ENCODE measurements at places on chromosomes 7 and 10. TPM values are rescaled to one million over a fixed set of nuclear protein-coding genes. Genes with fewer than 3 reads are reported as not detected.
A peak's percentile ranks its signal among the peaks of the same experiment; 100 is the strongest.

The NOLC1 gene
- total RNA-seq: 69.9 TPM

GRCh38 chr10:70323138-70323696, 39.4 kb upstream of the NPFFR1 start:
- no peak for DNase-seq

The GNG11 gene
- 4.4 TPM for total RNA-seq

GRCh38 chr7:30810986-30811385, 39.8 kb downstream of the MINDY4 start:
- no peak for DNase-seq
- no peaks in the 10 kb centered on the region for H3K36me3 ChIP-seq
- H3K27ac ChIP-seq: no peak overlapping the region
- H3K4me3 ChIP-seq: no peak overlapping the region

The ACSL5 gene
- not detected for total RNA-seq

GRCh38 chr7:77393261-77393660, 22.9 kb downstream of the GSAP start:
- peak overlapping the region; percentile 88 for H3K27ac ChIP-seq
- no peaks in the 10 kb centered on the region for H3K36me3 ChIP-seq
- peak; percentile 96 for DNase-seq

DNA sequence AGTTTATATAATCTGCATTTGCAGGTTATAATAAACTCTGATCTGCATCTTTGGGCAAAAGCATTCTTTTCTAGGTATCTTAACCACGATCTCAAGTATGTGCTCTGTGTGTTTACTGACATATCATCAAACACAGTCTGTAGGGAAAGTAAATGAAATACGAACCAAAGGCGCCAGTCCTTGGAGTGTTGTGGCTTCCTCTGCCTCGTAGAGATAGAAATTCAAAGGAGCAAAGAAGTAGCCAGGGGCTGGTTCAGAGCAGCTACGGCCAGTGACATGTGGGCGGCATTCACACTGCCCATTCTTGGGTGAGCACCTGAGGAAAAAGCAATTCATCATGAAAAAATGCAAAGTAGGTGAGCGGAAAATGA, 38.7 kb downstream of the LAMB4 start:
- no peak overlapping the region for H3K27ac ChIP-seq
- no peaks in the 10 kb centered on the region for H3K36me3 ChIP-seq
- no peaks in the 10 kb centered on the region for H3K27me3 ChIP-seq
- H3K4me1 ChIP-seq: peaks cover 25% of the 10 kb centered on the region

The SAMD8 gene
- total RNA-seq: 48.6 TPM

DNA sequence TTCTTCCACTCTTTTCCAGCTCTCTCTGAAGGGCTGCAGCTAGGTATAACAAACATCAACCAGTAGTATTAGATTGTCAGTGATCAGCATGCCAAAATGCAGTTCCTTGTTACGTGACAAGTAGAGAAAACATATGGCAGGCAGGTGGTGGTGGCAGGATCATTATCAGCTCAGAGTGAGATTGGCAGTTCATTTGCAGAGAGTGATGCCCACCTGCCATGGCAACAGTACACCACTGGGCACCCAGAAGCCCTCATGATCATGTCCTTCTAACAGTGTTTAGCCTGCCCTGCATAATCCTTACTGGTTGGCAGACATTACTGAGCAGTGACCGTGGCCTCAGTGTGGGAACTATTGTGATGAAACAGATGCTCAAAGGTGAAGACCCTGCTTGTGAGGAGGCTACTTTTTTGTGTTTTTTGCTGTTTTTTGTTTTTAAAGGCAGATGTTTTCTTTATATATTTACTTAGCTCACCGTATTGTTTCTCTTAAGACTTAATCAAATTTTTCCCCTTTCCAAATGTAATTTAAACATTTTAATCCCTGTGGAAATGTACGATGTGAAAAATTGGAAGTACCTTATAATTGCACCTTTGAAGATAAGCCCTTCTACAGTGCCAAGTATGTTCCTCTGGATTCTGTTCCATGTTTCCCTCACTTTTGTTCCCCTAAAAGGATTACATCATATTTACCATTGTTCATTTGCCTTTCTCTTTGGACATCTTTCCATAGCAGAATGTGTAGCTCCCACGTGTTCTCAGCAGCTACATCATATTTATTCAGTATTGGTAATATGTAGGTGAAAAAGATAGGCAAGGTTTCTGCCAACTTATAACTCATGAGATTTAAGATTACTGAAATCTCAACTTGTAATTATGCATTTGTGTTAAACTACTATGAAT, 179.6 kb downstream of the SND1 start:
- no peaks in the 10 kb centered on the region for H3K4me1 ChIP-seq
- H3K27me3 ChIP-seq: no peaks in the 10 kb centered on the region
- no peak overlapping the region for H3K4me3 ChIP-seq
- H3K27ac ChIP-seq: no peak overlapping the region
- peaks cover 16% of the 10 kb centered on the region for H3K36me3 ChIP-seq
- DNase-seq: no peak

The SLC39A12 gene
- not detected for total RNA-seq

DNA sequence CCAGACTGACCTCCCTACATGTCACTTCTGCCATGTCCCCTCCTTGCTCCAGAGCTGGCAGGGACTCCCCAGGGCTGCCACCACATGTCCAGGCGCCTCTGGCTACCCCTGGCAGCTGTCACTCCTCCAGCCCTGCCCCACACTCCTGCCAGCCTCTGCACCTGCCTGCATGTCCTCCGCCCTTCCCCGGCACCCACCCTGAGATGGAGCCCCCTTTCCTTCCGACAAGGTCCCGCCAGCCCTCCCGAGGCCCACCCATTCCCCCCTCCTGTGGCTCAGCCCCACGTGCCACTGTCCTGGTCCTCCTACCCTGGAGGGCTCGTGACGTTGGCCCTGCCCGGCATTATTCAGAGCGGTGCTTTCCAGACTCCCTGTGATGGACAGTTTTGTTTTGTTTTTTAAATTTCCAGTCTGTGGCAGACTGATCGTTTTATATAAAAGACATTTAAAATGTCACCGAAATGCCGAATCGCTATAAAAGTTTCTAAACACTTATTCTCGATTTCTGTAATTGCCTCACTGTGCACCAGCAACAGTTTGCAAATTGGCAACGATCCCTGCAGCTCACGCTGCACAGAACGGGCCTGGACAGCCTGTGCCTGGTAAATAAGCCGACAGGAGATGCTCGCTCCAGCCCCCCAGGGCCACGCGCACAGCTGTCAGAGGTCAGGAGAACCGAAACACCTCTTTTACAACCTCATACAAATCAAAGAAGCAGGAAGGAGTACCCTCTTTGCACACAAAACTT, 111.1 kb upstream of the SH2B2 start:
- no peak for DNase-seq
- H3K4me1 ChIP-seq: no peaks in the 10 kb centered on the region
- H3K27ac ChIP-seq: no peak overlapping the region
- H3K36me3 ChIP-seq: no peaks in the 10 kb centered on the region

DNA sequence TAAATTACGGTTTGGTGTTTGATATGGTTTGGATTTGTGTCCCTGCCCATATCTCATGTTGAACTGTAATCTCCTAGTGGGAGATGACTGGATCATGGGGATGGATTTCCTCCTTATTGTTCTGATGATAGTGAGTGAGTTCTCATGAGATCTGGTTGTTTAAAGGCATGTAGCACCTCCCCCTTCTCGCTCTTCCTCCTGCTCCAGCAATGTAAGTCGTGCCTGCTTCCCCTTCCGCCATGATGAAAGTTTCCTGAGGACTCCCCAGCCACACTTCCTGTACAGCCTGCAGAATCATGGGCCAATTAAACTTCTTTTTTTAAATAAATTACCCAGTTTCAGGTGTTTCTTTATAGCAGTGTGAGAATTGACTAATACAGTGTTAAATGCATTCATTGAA, 116.6 kb downstream of the DOCK4 start:
- H3K36me3 ChIP-seq: no peaks in the 10 kb centered on the region

DNA sequence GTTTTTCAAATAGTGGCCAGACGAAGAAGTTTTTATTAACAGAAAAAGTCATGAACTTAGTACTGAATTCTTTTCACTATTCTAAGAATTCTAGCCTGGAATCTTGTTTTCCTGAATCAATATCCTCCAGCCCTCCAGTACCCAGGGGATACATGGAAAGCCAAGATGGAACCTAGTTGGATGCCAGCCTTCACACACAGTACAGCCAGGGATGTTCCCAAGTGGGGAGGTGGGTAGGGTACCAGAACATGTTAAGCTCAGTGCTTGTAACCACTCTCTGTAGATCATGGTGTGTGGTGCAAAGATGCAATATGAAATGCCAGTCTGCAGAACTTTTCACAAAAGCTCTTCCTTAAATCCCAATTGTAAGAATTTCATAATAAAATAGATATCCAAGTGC, 128.0 kb downstream of the POU6F2 start:
- H3K27ac ChIP-seq: no peak overlapping the region
- no peak for DNase-seq
- no peak overlapping the region for H3K4me3 ChIP-seq
- 0 out of 2 replicates have a peak, but pooled peaks cover under 1% of the 10 kb centered on the region for H3K27me3 ChIP-seq
- no peaks in the 10 kb centered on the region for H3K4me1 ChIP-seq

DNA sequence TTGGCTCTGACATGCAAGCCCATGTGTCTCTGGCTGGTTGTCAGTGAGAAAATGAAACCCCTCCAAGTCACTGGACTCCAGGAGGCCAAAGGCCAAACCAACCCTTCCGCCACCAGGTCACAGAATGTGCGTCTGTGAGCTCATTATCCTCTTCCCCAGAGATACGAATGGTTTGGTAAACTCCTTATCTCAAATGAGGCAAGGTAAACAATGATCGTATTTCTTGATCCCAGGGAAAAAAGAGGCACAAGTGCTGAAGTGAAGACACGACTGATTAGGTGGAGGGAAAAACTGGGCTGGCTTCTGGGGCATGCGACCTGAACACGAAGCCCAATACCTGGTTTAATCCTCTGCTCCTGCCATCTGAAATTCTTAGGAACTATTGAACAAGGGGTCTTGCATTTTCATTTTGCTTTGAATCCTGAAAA, 70.6 kb upstream of the ARID5B start:
- no peak for DNase-seq
- no peaks in the 10 kb centered on the region for H3K27me3 ChIP-seq
- H3K36me3 ChIP-seq: no peaks in the 10 kb centered on the region
- no peak overlapping the region for H3K4me3 ChIP-seq

GRCh38 chr10:77268721-77269120, 368.9 kb downstream of the KCNMA1 start:
- H3K4me1 ChIP-seq: peaks cover 23% of the 10 kb centered on the region
- no peak overlapping the region for H3K27ac ChIP-seq
- H3K4me3 ChIP-seq: no peak overlapping the region
- no peak for DNase-seq

The OR2A5 gene
- not detected for total RNA-seq

- no peaks in the 10 kb centered on the region for H3K27me3 ChIP-seq
- no peak overlapping the region for H3K4me3 ChIP-seq
- no peak overlapping the region for H3K27ac ChIP-seq
- no peaks in the 10 kb centered on the region for H3K4me1 ChIP-seq
- H3K36me3 ChIP-seq: no peaks in the 10 kb centered on the region
Observed at GRCh38 chr7:28941633-28942032, 16.5 kb downstream of the TRIL start.

GRCh38 chr7:82714883-82715282, 271.3 kb upstream of the CACNA2D1 start:
- no peaks in the 10 kb centered on the region for H3K4me1 ChIP-seq
- no peak for DNase-seq
- H3K4me3 ChIP-seq: no peak overlapping the region

DNA sequence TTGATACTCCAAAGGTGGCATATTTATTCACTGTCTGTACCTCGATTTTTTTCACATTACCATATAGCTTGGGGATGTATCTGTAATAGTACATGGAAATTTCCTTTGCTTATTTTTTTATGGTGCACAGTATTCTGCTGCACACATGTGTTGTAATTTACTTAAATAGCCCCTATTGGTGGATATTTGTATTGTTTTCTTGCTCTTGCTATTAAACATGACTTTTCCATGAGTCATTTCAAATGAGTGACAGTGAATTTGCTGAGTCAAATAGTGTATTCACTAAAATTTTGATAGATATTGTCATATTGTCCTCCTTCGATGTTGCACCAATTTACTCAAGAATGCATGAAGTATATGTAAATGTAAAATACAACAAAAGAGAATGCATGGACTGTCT, 122.7 kb upstream of the STEAP4 start:
- H3K4me1 ChIP-seq: peaks cover 7% of the 10 kb centered on the region
- no peaks in the 10 kb centered on the region for H3K27me3 ChIP-seq
- H3K36me3 ChIP-seq: no peaks in the 10 kb centered on the region
- H3K4me3 ChIP-seq: no peak overlapping the region
- peak; percentile 73 for DNase-seq

- peak; percentile 21 for DNase-seq
- H3K4me3 ChIP-seq: peak overlapping the region; percentile 92
- H3K27ac ChIP-seq: no peak overlapping the region
- no peaks in the 10 kb centered on the region for H3K27me3 ChIP-seq
Observed at GRCh38 chr10:124743191-124744101, 732 bp downstream of the FAM53B start.

DNA sequence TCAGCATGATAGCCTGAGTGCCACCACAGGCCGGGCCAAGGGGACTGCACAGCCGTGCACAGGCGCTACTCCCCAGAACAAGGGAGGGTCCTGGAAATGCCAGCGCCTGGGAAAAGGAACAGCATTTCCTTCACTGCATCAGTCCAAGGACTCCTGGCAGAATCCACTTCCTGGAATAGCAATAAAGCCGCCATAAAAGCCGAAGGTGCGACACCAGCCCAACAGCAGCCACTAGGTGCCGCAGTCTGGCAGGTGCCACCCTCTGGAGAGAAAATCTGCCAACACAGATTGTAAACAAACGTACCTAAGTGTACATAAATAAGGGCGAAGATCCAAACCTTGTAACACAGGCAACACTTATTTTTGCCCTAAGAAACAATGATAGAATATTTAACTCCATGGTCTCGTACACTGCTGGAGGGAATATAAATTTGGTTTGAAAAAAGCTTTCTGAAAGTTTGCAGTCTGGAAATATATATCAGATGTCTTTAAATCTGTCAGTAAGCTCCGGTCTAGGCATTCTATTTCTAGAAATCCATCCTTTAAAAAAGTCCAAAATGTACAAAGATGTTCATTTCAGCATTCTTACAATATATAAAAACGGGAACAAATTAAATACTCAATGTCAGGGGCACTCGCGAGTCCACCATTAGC, 22.2 kb downstream of the VOPP1 start:
- peaks cover 68% of the 10 kb centered on the region for H3K4me1 ChIP-seq
- no peak overlapping the region for H3K4me3 ChIP-seq
- no peak overlapping the region for H3K27ac ChIP-seq
- DNase-seq: peak; percentile 82
- H3K27me3 ChIP-seq: no peaks in the 10 kb centered on the region

GRCh38 chr10:71863203-71863602, 12.2 kb upstream of the PSAP start:
- H3K4me1 ChIP-seq: peaks cover 32% of the 10 kb centered on the region
- H3K27ac ChIP-seq: no peak overlapping the region

Data from PC-3 (cell line).